HEK293T (cell line): ENCODE measurements at places on chromosomes 4 and X.

DNA sequence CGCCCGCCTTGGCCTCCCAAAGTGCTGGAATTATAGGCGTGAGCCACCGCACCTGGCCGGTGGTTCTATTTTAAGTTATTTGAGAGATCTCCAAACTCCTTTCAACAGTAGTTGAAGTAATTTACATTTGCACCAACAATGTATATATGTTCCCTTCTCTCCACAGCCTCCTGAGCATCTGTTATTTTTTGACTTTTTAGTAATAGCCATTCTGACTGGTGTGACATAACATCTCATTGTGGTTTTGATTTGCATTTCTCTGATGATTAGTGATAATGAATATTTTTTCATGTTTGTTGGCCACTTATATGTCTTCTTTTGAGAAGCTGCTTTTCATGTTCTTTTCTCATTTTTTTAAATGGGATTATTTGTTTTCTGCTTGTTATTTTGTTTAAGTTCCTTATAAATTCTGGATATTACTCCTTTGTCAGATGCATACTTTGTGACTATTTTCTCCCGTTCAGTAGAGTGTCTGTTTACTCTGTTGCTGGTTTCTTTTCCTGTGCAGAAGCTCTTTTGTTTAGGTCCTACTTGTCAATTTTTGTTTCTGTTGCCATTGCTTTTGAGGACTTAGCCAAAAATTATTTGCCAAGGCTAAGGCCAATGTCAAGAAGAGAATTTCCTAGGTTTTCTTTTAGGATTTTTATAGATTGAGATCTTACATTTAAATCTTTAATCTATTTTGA is 213.2 kb downstream of the ARHGAP24 start:
- no peak for DNase-seq

DNA sequence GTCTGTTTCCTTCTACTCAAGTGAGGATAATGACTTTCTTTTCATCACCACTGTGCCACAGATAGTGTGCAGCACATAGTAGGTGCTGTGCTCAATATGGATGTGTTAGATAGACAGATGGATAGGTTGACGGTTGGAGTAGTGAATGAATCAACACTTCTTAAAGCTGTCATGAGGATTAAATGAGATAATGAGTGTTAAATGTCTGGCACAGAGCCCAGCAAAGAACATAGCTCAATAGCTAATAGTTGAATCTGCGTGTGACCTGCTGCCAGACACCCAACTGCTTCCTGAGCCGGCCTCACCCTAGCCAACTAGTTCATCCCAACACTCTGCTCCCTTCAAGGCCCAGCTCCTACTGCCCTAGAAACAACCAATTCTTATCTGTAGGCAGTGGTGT is 67.7 kb upstream of the PJA1 start:
- no peak for DNase-seq

DNA sequence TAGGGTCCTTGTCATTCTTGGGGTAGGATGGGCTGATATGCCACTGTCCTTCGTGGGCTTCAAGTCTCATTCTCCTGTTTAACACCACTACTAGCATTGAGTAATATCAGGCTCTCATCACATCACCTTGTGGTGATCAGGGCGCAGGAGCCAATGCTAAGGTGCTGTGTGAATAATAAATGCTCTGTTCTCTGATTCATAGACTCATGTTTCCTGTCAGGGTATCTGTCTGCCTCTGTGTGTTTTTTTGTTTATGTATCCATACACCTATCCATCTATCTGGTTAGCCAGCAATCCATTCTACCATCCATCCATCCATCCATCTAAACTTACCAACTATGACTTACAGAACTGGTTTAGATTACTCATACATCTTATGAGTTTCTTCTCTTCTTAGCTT is 525.1 kb upstream of the ATOH1 start:
- DNase-seq: no peak

DNA sequence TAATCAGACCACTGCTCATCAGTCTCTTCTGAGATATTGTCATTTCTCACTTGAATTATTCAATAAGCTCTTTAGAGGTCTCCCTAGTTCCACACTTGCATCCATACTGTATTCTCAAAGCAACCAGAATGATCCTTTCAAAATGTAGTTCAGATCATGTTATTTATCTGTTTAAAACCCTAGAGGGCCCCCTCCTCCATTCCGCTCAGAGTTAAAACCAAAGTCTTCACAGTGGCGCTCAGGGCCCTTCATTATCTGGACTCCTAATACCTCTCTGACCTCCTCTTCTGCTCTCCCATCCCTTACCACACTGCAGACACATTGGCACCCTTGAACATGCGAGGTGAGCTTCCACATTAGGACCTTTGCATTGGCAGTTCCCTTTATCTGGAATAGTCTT is 32.7 kb upstream of the HPGDS start:
- DNase-seq: no peak

DNA sequence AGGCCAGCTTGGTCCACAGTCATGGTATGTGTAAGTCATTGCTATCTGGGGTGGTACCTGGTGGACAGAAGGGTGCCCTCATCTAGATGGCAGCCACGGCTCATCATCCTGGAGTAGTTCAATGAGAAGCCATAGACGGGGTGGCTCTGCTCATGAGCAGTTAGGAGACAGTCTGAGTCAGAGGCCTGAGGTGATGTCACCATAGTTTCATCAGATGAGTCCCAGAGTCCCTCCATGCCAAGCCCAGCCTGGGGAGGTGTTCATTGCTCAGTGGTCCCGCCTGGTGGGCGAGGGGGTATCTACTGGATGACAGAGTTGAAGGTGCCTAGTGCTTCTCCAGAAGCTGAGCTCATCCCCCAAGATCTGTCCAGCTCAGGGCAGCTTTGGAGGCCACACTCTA is 49.8 kb downstream of the DLG3 start:
- DNase-seq: no peak

GRCh38 chr4:141576585-141577110 is 59.7 kb upstream of the IL15 start:
- no peak for DNase-seq

DNA sequence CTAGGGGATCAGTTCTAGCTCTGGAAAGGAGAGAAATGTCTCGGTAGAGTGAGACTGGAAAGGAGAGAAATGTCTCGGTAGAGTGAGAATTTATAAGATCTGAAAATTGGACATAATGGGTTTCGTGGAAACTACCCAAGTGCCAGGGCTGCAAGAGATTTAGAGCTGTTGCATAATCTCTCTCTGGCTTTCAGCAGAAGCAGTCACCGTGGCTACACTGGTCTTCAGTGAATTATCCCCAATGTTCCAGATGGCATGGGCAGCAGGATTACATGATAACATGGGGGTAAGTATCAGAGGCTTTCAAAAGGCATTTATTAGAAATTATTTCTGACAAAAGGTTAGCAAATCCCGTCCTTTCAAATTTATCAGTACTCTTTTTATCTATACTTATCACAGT is 435.5 kb downstream of the NKX6-1 start:
- no peak for DNase-seq

DNA sequence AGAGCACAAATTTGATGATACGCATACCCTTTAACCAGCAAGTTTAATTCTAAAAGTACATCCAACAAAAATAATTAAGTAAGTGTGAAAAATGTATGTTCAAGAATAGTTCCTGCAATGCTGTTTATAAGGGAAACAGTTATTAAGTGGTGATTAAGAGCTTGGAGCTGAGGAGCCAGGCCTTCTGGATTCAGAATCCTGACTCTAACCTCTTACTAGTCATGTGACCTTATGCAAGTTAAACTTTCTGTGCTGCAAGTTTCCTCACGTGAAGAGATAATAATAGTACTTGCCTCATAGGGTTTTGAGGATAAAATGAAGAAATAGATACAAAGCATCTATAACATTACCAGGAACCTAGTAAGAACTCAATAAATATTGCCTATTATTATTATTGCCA is 77.7 kb downstream of the FAM13A start:
- no peak for DNase-seq

DNA sequence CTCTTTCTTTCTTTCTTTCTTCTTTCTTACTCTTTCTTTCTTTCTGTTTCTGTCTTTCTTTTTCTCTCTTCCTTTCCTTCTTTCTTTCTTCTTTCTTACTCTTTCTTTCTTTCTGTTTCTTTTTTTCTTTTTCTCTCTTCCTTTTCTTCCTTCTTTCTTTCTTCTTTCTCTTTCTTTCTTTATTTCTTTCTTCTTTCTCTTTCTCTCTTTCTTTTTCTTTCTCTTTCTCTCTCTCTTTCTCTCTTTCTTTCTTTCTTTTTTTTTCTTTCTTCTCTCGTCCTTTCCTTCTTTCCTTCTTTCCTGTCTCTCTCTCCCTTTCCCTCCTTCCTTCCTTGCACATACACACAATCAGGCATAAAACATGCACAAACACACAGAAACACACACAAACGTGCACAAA is 79.3 kb upstream of the SHOX start:
- no peak for DNase-seq

DNA sequence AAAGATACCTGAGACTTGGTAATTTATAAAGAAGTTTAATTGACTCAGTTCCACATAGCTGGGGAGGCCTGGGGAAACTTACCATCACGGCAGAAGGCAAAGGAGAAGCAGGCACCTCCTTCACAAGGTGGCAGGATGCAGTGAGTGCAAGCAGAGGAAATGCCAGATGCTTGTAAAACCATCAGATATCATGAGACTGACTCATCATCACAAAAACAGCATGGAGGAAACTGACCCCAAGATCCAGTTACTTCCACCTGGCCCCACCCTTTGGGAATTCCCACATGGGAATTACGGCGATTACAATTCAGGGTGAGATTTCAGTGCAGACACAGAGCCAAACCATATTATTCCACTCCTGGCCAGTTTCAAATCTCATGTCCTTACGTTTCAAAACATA is 514.7 kb upstream of the SPANXN1 start:
- DNase-seq: no peak

DNA sequence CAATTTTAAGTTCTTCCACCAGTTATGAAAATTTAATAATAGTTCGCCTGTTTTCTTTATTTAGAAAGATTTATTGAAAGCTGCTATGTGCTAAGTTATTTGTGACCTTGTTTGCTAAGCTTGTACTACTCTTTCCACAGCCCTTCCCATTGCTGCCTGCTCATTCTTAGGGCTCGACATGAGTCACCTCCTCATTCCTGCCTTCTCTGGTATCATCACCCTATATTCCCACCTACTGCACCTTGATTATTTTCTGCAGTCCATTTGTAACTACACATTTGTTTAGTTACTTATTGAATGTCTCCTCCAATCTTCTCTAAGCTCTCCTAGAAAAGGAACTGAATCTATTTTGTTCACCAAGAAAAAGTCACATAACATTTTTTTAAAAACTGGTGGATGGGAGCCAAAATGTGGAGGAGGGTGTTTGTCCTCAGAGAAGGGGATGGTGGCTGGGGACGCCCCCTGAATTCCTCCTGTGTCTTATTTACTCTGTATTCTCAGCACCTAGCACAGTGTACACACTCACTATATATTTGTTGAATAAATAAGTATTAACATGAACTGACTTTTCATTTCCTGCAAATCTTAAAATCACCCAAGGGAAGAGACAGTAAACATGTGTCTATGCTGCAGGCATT is 3.7 kb upstream of the RAB9A start:
- DNase-seq: no peak

DNA sequence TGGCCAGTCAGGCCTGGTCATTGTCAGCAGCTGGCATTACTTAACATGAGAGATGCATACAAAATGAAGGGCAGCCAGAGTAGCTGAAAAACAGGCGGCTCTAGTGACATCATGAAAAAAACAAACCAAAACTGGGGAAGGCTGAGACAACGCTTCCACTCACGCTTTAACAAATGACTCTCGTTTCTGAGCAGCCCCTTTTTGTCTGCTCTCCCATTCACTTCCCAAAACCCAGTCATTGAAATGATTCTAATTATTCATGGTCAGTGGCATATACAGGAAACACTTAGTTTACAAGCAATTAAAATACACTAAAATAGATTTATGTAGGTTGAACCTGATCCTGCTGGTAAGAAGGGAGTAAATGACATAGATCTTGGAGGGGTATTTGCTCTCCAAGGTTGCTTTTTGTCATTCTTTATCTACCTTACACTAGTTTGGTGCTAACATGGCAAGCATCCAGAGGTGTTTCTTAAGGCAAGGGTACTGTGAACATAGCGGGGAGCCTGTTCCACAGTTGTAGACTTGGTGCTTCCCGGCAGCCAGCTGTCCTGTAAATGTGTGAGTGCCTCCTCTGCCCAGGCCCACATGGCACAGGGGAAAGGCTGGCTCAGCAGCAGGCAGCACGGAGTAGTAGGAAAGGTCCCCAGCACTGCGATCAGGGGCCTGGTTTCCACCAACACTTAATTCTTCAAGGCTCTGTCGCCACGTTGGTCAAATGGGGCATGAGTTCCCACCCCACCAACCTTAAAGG is 61.2 kb upstream of the CITED1 start:
- no peak for DNase-seq

GRCh38 chr4:81019006-81019405 is 11.5 kb upstream of the BMP3 start:
- no peak for DNase-seq

DNA sequence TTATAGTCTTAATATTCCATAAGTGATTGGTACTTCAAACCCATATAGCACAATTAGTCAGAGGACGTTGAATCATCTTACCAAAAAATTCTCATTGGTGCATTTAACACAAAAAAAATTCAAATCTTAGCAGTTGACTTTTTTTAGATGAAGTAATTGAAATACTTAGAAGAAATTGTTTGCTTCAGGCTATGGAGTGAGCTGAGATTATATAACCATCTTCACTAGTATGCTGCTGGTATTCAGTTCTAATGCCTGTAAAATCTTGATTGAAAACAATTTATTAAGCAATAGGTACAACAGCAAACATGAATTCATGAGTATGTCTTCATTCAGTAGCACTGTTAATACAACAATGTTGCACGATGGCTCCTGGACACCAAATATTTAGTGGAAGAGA is 250.0 kb downstream of the GPM6A start:
- no peak for DNase-seq

DNA sequence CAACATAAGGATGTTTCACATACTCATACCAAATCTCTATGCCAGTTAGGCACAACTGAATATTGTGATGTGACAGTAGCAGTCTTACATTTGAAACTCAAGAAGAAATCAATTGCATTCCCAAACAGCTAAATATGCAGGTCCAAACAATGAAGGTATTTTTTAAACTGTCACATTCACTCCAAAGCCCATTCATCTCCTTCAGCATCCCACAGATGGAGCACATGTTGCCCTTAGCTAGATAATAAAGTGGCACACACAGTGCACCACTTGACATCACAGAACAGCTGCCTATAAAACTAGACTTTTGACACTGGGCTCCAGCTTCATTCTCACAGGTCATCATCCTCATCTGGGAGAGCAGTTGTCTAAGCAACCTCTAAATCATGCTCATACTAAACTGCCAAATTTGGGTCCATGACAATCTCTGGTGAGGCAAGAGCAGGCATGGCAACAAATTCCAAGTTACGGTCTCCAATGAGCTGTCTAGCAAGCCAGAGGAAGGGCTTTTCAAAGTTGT is 26.2 kb upstream of the ARHGEF6 start:
- no peak for DNase-seq

DNA sequence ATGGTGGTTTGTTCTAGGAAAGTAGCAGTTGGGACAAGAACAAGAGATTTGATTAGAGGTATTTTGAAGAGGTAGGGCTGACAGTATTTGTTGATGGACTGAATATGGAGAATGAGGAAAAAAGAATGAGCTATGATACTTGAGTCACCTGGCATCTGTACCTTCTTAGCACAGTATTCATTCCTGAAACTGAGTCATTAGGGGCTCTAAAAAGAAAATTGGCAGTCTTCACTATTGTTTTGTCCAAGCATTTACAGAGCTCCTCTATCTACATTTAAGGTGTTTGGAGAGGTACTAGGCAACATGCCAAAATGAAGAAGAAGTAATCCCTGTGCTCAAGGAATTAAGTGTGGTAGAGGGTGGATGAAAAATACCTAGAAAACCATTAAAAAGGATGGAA is 165.8 kb downstream of the SHROOM4 start:
- DNase-seq: no peak
